Upper lobe of left lung (tissue), 6 donors: ENCODE measurements at places on chromosomes 6 and 20. TPM values are rescaled to one million over a fixed set of nuclear protein-coding genes. Genes with fewer than 3 reads are reported as not detected.

GRCh38 chr20:41468994-41469600 is 102.5 kb upstream of the EMILIN3 start:
- no peak for DNase-seq

DNA sequence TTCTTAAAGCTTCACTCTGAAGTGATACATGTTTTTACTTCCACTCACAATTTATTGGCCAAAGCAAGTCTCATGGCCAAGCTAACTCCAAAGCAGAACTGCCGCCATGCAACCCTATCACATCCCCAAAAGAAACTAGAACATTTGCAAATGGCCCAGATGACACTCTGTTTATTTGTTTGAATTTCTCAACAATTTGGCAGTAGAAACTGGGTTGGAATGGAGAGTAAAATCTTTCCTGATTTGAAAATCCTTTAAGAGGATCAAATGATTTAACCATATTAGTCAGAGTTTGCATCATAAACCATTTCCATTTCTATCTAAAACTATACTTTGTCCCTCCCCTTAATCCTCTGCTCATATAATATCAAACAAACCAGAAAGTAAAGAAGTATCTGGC is 39.1 kb upstream of the E2F3 start:
- no peak for DNase-seq

- no peak for DNase-seq
Measured at GRCh38 chr20:59603176-59603575, 1.2 kb upstream of the PHACTR3 start.

GRCh38 chr6:144185133-144185836 is 35.0 kb downstream of the STX11 start:
- no peak for DNase-seq

DNA sequence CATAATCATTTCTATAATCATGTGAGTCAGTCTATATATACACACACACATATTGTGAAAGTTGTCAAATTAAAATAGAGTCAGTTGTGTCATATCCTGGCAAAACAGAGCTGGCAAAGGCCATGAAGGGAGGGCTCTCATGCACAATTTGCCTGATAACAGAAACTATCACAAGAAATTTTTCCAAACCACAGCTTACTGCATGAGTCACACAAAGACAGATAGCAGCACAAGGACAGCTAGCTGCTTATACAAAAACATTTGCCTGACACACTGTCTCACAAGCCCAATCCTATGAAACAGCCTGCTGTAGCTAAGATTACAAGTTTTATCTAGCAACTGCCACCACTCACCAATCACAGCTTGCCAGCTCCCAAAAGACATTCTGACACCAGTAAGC is 848.5 kb upstream of the MAN1A1 start:
- no peak for DNase-seq

GRCh38 chr6:169965657-169966311 is 214.4 kb downstream of the ERMARD start:
- DNase-seq, result no peak

DNA sequence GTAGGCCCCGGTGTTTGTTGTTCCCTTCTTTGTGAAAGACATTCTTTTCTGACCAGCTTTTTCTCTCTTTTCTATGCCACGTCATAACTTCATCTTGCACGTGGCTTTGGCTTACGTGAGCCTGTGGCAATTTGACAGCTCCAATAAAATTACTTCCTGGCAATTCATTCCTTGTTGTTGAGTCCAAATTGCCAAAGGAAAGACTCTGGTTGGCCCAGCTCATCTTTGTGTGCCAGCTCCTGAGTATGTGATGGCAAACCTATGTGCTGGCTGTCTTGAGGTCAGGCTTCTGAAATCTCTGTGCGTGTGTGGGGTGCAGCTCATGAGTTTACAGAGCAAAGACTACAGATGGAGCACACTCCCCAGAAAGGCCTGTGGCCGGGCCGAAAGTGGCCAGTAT is 272.5 kb upstream of the SGK1 start:
- DNase-seq, result no peak

The FBXO5 gene
- total RNA-seq, result 4.2 TPM

The SPATS1 gene
- 0.91 TPM for total RNA-seq
